ENCODE measurements at places on chromosomes 2 and 18.

DNA sequence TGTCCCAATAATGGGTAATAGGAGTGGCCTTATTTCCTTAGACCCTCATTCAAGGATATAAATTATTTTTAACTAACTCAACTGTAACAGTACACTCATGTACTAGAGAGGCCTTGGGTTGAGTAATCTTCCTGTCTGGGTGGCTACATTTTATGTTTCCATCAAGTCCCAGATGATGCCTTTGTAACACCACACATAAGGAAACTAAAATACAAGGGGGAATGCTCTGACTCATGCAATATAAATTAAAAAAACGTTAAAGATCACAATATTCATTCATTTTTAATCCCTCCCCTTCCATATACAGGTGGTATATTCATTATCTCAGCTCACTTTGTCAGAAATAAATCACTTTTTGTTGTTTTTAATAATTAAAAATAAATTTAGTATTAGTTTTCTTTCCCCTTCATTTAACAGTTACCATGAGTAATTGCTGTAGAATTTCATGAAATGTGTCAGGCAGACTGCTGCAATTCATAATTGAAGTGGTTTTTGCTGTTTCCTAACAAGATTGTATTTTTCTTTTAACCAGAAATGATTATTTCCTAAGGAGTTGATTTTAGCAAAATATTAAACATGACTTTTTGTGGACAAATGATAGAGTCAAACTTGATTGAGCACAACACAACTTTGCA, 1403.6 kb downstream of the SUCLG1 start:
- DNase-seq: no peak

DNA sequence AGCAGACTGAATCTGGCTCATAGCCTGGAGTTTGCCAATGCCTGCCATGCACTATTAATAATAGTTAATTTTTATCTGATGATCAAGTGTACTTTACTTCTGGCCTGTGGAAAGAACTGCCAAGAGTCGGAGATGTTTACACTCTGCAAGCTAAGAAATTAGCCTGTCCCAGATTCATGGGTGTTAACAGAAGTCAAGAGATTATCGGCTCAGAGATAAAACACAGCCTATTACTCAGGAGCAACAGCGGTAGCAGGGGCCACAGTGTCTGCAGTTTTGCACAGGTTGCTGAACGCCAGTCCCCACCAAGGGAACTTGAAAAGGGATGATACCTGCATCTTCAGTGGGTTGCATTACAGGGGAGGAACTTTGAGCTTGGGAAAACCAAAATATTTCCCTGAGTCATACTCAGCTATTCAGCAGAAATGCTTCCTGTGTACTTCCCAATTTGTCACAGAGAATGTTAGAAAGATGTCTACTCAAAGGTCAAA, 4.3 kb upstream of the ADI1 start:
- no peak for DNase-seq

DNA sequence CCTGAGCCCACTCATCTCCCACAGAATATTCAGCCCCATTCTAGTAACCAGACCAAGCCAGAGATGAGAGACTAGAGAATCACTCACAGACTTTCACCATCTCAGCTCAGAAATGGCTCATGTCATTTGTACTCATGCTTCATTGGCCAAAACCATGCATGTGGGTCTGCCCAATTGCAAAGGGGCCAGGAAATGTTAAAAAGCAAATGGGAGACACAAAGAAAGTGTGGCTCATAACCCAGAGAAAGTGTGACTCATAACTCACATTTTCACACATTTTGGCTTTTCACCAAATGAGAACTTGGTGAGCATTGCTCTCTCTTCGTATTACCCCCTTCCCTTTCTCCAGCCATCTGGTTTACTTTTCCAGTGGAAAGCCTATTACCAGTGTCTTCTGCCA, 66.2 kb downstream of the MDH1 start:
- DNase-seq: no peak

GRCh38 chr2:35510636-35511035, 844.9 kb upstream of the CRIM1 start:
- DNase-seq: no peak

DNA sequence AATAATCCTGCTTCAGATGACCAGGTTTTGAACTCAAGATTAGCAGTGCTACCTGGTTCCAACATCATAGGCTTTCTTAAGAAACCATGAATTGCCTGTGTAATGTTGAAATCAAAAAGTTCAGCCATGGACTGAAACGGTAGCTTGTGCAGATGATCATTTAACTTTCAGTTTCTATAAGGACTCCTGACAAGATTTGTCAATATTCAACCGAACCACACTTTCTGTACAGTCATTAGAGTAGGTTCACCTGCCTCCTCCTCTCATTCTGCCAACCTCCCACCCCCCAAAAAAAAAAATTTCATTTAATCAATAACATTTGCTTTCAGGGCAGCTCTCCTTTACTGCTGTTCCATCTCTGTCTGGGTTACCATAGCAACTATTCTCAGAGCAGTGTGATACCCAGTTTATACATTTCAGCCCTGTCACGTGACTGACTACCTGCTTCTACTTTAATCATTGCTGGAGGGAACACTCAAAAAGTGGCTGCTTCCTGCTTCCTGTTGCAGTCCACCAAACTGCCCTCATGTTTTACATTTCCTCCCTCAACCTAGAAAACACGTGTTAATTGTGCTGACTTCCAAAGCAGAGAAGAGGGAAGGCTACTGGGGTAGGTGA, 275.5 kb downstream of the SS18 start:
- DNase-seq: no peak

GRCh38 chr2:207746131-207746530, 23.6 kb downstream of the FZD5 start:
- peak; percentile 72 for DNase-seq

GRCh38 chr2:197078535-197078934, 152.0 kb upstream of the PGAP1 start:
- DNase-seq: no peak

DNA sequence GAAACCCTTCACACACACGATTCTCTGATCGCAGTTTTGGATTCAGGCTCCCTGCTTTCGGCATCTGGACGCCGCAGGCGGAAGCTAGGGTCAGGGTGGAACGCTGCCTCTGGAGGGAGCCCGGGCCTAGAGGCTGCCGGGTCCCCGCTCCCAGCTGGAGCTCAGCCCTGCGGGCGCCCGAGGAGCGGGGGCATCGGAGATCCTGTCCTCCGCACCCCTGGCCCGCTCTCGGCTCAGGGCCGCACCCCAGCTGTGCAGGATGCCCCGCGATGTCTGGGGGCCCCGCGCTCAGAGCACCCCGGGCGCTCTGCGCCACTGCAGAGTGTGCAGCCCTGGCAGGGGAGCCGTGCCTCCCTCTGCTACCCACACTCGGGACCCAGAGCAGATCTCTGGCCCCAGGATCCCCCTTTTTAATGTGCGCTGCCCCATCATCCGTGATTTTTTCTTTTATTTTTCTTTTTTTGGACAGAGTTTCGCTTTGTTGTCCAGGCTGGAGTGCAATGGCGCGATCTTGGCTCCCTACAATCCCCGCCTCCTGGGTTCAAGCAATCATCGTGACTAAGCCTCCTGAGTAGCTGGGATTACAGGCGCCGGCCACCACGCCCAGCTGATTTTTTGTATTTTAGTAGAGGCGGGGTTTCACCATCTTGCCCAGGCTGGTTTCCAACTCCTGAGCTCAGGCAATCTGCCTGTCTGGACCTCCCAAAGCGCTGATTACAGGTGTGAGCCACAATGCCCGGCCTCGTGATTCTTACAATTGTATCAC, 54.8 kb upstream of the TUBA3E start:
- no peak for DNase-seq

- no peak for DNase-seq
Measured at GRCh38 chr2:239800785-239801386, 224.3 kb downstream of the NDUFA10 start.

DNA sequence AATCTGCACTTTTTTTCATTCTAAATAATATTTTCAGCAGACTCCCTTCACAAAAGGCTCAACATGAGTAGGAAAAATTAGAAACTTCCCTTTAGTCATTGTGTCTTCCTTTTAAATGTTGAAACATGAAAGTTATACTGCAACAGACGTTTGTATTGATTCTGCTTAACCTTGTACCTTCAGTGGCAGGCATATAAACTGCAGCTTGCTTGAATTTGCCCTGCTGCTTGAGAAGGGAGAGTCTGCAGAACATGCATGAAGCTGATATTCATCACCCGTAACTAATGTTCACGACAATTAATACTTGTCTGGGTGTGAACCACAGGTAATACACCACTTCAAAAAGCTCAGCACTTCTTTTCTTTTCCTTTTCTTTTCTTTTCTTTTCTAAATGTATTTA, 294.7 kb upstream of the LRP1B start:
- DNase-seq: no peak

DNA sequence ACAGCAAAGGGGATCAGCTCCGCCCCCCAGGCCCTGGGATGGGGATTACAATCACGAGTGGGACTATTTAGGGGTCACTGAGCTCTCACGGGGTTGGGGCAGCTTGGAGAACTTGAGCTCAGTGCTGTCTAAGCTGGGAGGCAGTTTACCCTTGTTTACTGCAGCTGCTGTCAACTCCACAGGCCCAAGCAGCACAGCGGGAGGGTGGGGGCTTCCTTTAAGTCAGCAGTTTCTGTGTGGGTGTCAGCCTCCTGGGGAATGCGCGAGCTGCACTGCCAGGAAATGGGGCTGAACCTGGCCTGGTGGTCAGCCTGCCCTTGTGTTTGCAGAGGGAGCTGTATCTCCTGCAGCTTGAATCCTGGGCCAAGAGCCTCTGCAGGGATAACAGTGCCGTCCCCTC, 29.8 kb downstream of the TOGARAM2 start:
- no peak for DNase-seq

DNA sequence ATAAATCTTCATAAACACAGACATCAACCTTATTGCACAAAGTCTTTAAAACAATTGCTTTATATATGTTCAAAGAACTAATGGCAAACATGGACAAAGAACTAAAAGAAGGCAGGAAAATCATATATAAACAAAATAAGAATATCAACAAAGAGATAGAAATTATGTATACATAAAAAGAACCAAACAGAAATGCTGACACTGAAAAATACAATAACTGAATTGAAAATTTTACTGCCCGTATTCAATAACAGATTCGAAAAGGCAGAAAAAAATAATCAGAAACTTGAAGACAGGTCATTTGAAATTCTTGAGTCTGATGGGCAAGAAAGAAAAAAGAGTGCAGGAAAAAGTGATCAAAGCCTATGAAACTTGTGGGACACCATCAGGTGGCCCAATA, 22.0 kb upstream of the TFCP2L1 start:
- DNase-seq: no peak

- no peak for DNase-seq
Measured at GRCh38 chr2:176079831-176080539, 3.8 kb downstream of the EVX2 start.

GRCh38 chr18:48934723-48935432, 15.9 kb downstream of the SMAD7 start:
- no peak for DNase-seq

DNA sequence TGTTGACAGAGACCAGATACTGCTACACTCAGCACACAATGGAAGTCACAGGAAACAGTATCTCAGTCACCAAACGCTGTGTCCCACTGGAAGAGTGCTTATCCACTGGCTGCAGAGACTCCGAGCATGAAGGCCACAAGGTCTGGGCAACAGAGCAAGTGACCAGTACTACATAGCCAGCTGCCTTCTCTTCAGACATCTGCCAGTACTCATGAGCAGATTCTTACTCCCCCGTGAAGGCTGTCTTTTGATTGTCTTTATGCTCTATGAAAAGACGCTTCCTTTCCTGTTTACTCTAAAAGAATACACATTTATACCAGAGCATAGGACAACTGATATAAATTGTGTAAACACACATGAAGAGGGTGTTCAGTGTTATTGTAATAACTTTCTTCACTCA, 118.9 kb downstream of the MMADHC start:
- DNase-seq: no peak

DNA sequence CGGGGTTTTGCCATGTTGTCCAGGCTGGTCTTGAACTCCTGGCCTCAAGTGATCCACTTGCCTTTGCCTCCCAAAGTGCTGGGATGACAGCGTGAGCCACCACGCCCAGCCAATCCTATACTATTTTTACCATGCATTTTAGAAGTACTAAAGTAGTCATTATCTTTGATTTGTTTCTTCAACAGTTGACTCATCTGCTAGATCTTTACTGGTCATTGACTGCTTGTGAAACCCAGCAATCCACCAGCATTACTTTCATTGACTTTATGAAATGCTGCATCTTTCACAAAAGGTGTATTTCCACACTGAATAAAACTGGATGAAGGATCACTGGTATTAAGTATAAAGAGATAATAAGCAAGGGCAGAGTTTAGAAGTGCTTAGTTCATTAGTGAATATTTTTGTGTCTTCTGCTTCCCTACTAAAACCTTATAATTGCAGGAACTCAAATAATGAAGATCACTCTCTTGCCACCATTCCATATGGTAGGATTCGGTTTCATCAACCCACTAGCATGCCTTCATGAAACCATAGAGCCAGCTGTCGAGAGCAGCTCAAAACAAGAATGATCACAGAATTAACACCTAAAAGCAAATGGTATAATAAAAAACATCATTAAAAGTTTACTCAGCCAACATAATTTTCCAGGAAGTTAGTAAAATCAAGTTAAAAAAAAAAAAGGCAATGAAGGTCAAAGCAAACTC, 33.1 kb downstream of the IRS1 start:
- DNase-seq: no peak

GRCh38 chr2:222652491-222653255, 3.2 kb downstream of the FARSB start:
- no peak for DNase-seq

DNA sequence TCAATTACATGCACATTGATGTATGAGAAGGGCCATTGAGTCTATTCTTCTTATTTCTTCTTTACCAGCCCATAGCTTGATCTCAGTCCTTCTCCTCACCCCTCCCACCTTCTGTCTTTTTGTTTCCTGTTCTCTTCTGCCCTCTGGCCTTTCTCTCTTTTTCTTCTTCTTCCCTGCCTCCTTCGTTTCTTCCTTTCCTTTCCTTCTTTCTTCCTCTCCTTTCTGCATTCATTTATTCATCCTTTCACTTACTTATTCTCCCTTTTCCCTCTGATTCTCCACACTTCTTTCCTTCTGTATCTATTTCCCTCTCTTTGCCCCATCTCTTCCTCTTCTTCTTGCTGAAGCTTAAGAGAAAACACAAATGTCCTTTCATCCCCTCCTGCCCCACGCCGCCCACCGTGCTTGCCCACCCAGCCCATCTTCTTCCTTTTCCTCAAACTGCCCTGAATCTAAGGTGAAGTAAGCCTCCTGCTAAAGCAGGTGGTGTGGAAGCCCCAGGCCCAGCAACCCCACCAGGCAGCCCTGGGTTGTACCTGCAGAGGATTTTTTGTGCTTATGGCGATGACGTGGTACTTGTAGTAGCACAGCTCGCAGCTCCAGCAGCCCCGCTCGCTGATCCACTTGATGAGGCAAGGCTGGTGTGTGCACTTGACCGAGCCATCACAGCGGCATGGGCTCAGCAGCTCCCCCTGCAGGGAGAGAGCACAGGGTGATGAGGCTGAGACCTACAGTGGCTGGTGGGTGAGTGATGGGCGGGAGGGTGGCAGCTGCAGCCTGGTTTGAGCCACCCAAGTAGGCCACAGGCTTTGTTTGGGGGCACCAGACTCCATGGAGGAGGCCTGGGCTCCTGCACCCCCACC, 89.0 kb downstream of the MARCHF4 start:
- DNase-seq: peak; percentile 76

DNA sequence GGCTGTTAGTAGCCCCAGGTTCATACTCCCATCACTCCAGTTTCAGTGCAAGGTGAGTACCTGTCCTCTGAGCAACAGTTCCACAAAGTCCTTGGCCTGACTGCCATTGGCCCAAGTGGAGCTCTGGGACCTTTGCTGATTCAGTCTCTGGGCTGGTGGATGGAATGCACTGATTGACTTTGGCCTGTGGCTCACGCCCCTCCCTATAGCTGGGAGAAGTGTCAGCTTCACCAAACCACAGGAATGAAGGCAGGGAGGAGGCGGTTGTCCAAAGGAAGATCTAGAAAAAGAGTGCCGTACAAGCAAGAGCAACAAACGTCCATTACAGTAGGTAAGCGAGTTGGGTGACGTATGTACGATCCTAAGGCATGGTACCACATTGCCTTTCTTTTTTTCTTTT, 34.0 kb downstream of the QPCT start:
- DNase-seq: no peak
